ENCODE measurements at places on chromosomes 3 and 15.

- no peak for DNase-seq
Measured at GRCh38 chr3:101638261-101638745, 38.6 kb downstream of the ZBTB11 start.

- no peak for DNase-seq
Measured at GRCh38 chr3:141356046-141356445, 12.3 kb upstream of the ZBTB38 start.

GRCh38 chr3:26105261-26105660 lies 315.4 kb downstream of the OXSM start:
- DNase-seq = no peak

DNA sequence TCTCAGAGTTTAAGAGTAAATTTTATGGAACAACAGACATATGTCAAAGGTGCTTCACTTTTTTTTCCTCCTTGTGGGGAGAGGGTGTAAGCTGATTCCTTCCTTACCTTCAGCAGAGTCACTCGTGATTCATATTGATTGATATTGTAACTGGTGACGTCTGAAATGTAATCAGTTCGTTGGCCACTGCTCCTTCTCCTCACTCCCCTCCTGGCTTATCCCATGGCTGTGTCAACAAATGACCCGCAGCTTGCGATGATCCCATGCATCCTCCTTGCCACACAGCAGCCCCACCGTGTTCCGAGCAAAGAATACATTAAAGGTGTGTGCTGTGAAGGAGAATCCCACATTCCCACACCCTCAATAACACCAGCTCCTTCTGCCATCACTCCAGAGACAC lies 7.3 kb downstream of the MGLL start:
- DNase-seq = no peak

GRCh38 chr3:35648347-35648746 lies 9.0 kb downstream of the ARPP21 start:
- no peak for DNase-seq

GRCh38 chr3:141905129-141905528 lies 28.7 kb downstream of the ATP1B3 start:
- no peak for DNase-seq
